SJSA1 (cell line): ENCODE measurements at places on chromosomes 12 and 14. TPM values are rescaled to one million over a fixed set of nuclear protein-coding genes. Genes with fewer than 3 reads are reported as not detected.
A peak's percentile ranks its signal among the peaks of the same experiment; 100 is the strongest.

DNA sequence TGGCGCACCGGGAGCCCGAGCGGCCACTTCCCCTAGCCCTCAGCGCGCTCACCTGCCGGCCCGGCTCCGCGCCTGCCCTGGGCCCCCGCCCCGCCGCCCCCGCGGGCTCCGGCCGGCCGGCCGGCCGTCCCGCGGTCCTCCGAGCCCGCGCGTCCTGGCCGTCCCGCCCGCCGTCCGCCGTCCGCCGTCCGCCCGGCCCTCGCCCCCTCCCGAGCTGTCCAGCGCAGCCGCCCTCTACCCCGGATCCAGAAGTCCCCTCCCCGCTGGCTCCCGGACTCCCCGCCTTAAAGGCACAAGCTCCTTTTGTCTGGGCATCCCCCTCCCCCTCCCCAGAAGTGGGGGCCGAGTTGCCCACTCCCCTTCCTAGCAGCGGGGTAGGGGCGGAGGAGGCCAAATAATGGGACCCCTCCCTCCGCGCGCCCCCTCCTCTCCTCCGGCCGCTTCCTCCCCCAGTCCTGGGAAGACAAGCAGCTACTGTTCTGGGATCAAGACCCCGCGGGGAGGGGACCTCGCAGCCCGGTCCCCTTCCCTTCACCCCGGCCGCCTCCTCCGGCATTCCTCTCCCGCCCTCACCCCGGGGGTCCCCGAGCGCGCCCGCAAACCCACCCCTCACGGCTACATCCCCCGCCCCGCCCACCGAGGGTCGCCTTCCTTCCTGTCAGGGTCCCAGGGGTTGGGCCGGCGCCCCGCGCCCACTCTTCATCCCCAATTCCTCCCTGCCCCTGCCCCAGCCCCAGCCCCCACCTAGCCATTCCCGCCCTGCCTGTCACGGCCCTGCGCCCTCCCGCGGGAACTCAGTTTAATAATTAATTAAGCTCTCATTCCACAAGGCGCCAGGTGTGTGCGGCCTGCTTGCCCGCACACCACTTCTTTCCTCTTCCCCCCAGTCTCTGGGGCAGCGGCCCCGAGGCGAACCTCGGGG, at the start of gene ADCY6:
Gene ADCY6, minus strand, starts transcription at position 236 of the 922 bp plus-strand sequence. CDS start 5,655 bp downstream, outside the sequence.
- peak within 1 kb of the TSS; percentile 56; the same call in 1 of the 2 replicates for H3K27ac ChIP-seq
- peaks cover 14% of the 10 kb centered on the region for H3K4me1 ChIP-seq
- H3K27me3 ChIP-seq: no peaks in the 10 kb centered on the region

DNA sequence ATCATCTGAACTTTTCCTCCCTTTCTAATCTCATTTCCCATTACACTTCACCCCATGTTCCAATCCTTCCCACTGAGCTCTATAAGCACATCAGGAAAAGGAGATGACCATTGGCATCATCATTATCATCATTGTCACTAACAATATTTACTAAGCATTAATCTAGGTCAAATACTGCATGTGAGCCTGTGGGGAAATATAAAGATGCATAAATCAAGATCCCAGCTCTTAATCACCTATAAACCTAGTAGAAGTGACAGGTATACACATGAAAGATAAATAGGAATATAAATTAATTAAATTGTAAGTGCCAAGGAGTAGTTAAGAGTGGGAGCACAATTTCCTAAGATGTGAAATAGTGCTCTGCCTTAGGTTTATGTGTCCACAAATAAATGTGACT, 100.6 kb downstream of the OTOGL start:
- H3K4me1 ChIP-seq: no peaks in the 10 kb centered on the region
- no peaks in the 10 kb centered on the region for H3K36me3 ChIP-seq
- H3K27ac ChIP-seq: no peak overlapping the region
- no peak for DNase-seq

DNA sequence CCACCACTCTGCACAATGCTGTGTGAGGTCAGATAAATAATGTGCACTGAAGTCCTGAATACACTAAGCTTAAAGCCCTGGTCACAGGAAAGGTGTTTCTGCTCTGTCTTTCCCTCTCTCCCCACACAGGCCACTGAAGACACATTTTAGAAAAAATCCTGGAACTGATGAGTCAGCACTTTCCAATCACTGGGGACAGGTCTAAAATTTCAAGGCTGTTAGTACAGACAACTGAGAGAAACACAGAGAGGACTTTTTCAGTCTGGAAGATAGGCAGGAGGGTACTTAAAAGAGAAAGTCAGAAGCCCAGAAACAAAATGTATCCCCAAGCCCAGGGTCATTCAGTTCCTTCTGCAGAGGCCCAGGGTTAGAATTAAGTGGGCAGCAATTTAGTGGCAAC, 333.9 kb upstream of the CCDC196 start:
- H3K4me1 ChIP-seq: no peaks in the 10 kb centered on the region
- H3K27me3 ChIP-seq: no peaks in the 10 kb centered on the region

SDR9C7 gene
- total RNA-seq: not detected in 2 replicates

- DNase-seq: no peak
- no peaks in the 10 kb centered on the region for H3K4me1 ChIP-seq
- H3K27me3 ChIP-seq: no peaks in the 10 kb centered on the region
- no peaks in the 10 kb centered on the region for H3K36me3 ChIP-seq
- no peak overlapping the region for H3K27ac ChIP-seq
Measured at GRCh38 chr12:32488132-32488531, 88.8 kb downstream of the FGD4 start.

PUS1 gene
- total RNA-seq: 7.0 and 14.3 TPM in 2 replicates

GRCh38 chr14:67251573-67252226, 10.5 kb downstream of the PALS1 start:
- H3K27ac ChIP-seq: no peak overlapping the region
- H3K36me3 ChIP-seq: peaks cover 6% of the 10 kb centered on the region; the same call in 1 of the 2 replicates
- no peak overlapping the region for H3K4me3 ChIP-seq
- H3K4me1 ChIP-seq: peaks cover 20% of the 10 kb centered on the region
- DNase-seq: no peak
- H3K27me3 ChIP-seq: no peaks in the 10 kb centered on the region

NOS1 gene
- not detected in 2 replicates for total RNA-seq

OTOGL gene
- 0.08 and 0.50 TPM in 2 replicates for total RNA-seq

DNA sequence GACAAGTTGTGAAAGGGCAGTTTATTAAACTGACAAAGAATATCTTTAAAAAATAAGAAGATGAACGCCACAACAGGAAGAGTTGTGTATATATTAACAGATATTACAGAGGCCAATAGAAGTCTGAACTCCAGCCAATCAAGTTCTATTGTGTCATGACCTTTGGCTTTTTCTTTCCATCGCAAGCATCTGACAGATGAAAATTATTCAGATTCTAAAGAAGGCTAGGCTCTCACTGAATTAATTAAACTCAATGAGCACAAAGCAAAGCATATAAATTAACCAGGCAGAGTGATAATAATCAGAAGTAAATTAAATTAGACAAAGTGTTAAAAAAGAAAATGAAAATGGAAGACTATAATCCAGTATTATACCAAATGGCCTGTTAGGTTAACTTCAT, 62.0 kb upstream of the PYGL start:
- H3K27me3 ChIP-seq: no peaks in the 10 kb centered on the region
- no peak overlapping the region for H3K27ac ChIP-seq
- H3K36me3 ChIP-seq: no peaks in the 10 kb centered on the region
- DNase-seq: no peak

RTL1 gene
- total RNA-seq: not detected in 2 replicates

DNA sequence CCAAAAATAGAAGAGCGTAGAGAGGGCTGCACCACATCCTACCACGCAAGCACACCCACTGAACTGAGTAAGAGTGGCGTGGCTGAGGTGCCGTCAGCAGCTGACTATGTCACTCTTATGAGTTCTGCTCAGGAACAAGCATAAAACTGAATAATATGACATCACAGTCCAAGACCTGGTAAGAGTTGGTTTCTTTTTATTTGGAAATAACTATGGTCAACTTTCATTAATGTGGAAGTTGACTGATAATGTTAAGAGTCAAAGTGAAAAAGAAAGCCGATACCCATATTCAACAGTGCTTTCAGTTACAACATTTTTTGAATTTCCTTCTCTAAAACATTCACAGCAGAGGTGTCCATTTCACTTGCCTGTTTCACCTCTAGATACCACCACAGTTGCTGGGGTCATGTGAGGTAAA, 44.6 kb downstream of the GNS start:
- DNase-seq: no peak
- peaks cover 5% of the 10 kb centered on the region for H3K4me1 ChIP-seq
- H3K27me3 ChIP-seq: no peaks in the 10 kb centered on the region
- H3K27ac ChIP-seq: no peak overlapping the region

GRCh38 chr12:98698603-98699463, 53.7 kb downstream of the APAF1 start:
- peaks cover 29% of the 10 kb centered on the region for H3K36me3 ChIP-seq
- H3K27me3 ChIP-seq: no peaks in the 10 kb centered on the region

DNA sequence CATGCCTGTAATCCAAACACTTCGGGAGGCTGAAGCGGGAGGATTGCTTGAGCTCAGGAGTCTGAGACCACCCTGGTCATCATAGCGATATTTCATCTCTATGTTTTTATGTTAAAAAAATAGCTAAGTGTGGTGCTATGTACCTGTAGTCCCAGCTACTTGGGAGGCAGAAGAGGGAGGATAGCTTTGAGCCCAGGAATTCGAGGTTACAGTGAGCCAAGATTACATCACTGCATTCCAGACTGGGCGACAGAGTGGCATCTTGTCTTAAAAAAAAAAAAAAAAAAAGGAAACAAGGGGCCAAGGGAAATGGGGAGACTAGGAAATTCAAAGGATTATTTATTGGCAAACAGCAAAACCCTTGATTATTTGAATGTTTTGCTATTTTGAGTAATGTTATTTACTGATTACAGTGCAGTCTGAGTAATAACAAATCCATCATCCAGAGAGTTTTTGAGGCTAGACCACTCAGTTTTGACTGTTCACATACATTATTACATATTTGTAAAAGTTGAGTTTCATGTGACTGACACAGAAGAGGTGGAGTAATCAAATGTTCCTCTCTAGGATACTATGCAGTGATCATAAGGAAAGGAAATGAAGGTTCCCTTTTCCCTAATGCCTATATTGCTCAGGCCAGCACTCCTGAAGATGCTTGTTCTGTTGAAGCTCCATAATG, 40.8 kb downstream of the PRKCH start:
- H3K4me1 ChIP-seq: peaks cover 41% of the 10 kb centered on the region
- DNase-seq: peak; percentile 29
- H3K4me3 ChIP-seq: no peak overlapping the region
- no peaks in the 10 kb centered on the region for H3K36me3 ChIP-seq

DNA sequence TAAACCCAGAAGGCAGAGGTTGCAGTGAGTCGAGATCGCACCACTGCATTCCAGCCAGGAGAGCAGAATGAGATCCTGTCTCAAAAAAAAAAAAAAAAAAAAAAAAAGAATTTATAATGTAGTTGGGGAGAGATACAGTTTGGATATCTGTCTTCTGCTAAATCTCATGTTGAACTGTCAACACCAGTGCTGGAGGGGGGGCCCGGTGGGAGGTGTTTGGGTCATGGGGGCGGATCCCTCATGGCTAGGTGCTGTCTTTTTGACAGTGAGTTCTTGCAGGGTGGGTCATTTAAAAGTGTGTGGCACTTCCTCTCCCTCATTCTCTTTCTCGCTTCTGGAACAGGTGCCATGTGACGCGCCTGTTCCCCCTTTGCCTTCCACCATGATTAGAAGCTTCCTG, 32.8 kb downstream of the CLIP1 start:
- H3K27ac ChIP-seq: no peak overlapping the region
- DNase-seq: no peak
- H3K36me3 ChIP-seq: no peaks in the 10 kb centered on the region
- no peaks in the 10 kb centered on the region for H3K27me3 ChIP-seq

- peaks cover 14% of the 10 kb centered on the region for H3K4me1 ChIP-seq
- H3K27me3 ChIP-seq: no peaks in the 10 kb centered on the region
- no peak overlapping the region for H3K27ac ChIP-seq
- H3K4me3 ChIP-seq: no peak overlapping the region
- peaks cover 80% of the 10 kb centered on the region for H3K36me3 ChIP-seq
- DNase-seq: no peak
Measured at GRCh38 chr12:51378749-51379148, 12.5 kb downstream of the GALNT6 start.

DNA sequence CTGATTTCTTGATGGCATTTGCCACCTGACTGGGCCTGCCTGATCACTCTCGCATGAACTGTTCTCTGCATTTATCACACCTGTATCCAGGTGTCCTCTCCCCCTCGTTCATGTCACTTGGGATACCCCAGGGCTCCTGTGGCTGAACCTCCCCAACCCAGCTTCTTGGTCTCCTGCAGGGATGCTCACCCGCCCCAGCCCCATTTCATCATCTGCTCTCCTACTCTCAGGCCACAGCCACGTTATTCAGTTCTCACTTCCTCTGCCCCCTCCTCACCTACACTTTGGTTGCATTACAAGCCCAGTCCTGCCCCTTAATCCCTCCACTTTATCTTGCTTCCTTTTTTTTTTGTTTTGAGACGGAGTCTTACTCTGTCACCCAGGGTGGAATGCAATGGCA, 35.5 kb downstream of the TMBIM6 start:
- H3K4me1 ChIP-seq: peaks cover 6% of the 10 kb centered on the region
- no peak overlapping the region for H3K27ac ChIP-seq
- H3K27me3 ChIP-seq: no peaks in the 10 kb centered on the region
- H3K36me3 ChIP-seq: no peaks in the 10 kb centered on the region
- DNase-seq: no peak

GRCh38 chr14:94805680-94806288, 35.9 kb upstream of the GSC start:
- no peak overlapping the region for H3K27ac ChIP-seq
- no peaks in the 10 kb centered on the region for H3K36me3 ChIP-seq
- H3K4me3 ChIP-seq: no peak overlapping the region
- no peak for DNase-seq

GRCh38 chr12:78887444-78887843, 22.9 kb downstream of the SYT1 start:
- H3K4me1 ChIP-seq: peaks cover 29% of the 10 kb centered on the region
- peak overlapping the region; percentile 94 for H3K27ac ChIP-seq
- H3K27me3 ChIP-seq: no peaks in the 10 kb centered on the region
- H3K36me3 ChIP-seq: peaks cover 4% of the 10 kb centered on the region; the same call in 1 of the 2 replicates
- DNase-seq: no peak

KRT78 gene
- 0.21 TPM in 1 of 2 replicates, not detected in the other for total RNA-seq

FBRSL1 gene
- 0.66 and 2.8 TPM in 2 replicates for total RNA-seq

PNP gene
- total RNA-seq: 27.3 and 34.8 TPM in 2 replicates

- no peaks in the 10 kb centered on the region for H3K27me3 ChIP-seq
- no peak for DNase-seq
- H3K36me3 ChIP-seq: peaks cover 87% of the 10 kb centered on the region
- H3K4me3 ChIP-seq: no peak overlapping the region
- H3K27ac ChIP-seq: no peak overlapping the region
- peaks cover 5% of the 10 kb centered on the region for H3K4me1 ChIP-seq
Measured at GRCh38 chr12:104319028-104319427, 15.5 kb downstream of the EID3 start.

C12orf50 gene
- not detected in 2 replicates for total RNA-seq

DNA sequence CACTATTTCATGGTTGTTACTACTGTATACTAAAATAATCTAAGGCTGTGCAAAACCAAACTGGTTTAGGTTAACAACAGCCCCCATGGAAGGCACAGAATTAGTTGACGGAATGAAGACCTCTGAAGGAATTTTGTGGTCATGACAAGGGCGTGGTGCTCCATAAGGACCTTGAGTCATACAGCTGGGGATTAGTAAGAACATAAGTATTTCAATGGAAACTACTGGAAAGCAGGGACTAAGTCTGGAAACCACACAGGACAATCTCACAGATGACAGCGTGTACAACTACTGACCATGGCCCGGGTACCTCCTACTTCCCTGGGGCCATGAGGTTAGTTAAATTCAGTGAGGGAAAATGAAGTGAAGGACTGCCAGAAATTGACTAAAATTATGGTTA, 98.5 kb upstream of the PLEKHA5 start:
- 0 out of 2 replicates have a peak, but pooled peaks cover 2% of the 10 kb centered on the region for H3K36me3 ChIP-seq
- H3K4me1 ChIP-seq: peaks cover 26% of the 10 kb centered on the region
- H3K27me3 ChIP-seq: no peaks in the 10 kb centered on the region
- DNase-seq: peak; percentile 85
- peak overlapping the region; percentile 94 for H3K27ac ChIP-seq
- H3K4me3 ChIP-seq: no peak overlapping the region

NRIP2 gene
- 0.32 TPM in 1 of 2 replicates, not detected in the other for total RNA-seq

AHNAK2 gene
- 4.3 and 8.9 TPM in 2 replicates for total RNA-seq
